ENCODE measurements at places on chromosomes 3 and 15. TPM values are rescaled to one million over a fixed set of nuclear protein-coding genes. Genes with fewer than 3 reads are reported as not detected.

Gene CCR9
- total RNA-seq: not detected

Gene ADGRG7
- not detected for total RNA-seq

Gene UQCC5
- total RNA-seq: 14.2 TPM

Gene CCDC80
- total RNA-seq: 8.6 TPM

Gene NXPE3
- 6.0 TPM for total RNA-seq

Measured in airway epithelial cell (primary cell).